ENCODE measurements at places on chromosomes 5 and 9. TPM values are rescaled to one million over a fixed set of nuclear protein-coding genes. Genes with fewer than 3 reads are reported as not detected.

ERCC8 gene
- total RNA-seq = 10.8 TPM

PROB1 gene
- total RNA-seq = 9.2 TPM

SPATA31E1 gene
- not detected for total RNA-seq

C5orf52 gene
- total RNA-seq = 0.42 TPM

PCDHB5 gene
- total RNA-seq = not detected

LSM11 gene
- 9.2 TPM for total RNA-seq

CA9 gene
- total RNA-seq = 0.82 TPM

HK3 gene
- 0.21 TPM for total RNA-seq

LCN1 gene
- total RNA-seq = not detected

IGFBPL1 gene
- not detected for total RNA-seq

PCDHB8 gene
- not detected for total RNA-seq

DNA sequence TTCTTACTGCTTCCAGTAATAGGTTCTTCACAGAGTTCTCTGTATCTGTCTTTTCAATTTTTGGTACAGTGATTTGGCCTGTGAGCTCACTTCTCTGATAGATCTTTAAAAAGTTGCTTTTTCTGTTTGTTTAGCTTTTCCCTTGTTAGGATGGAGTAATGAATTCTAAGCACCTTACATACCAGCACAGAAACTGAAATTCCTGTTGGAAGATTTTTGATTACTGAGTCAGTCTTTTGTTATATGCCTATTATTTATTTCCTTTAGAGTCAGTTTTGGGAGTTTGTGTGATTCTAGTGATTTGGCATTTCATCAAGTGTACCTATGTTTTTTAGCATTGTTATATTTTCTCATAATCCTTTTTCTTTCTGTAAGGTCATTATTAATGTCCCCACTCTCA is 37.6 kb upstream of the IPPK start:
- no peak for DNase-seq

- no peak for DNase-seq
These were observed 18.8 kb downstream of the COL5A1 start for GRCh38 chr9:134660407-134660806.

DNA sequence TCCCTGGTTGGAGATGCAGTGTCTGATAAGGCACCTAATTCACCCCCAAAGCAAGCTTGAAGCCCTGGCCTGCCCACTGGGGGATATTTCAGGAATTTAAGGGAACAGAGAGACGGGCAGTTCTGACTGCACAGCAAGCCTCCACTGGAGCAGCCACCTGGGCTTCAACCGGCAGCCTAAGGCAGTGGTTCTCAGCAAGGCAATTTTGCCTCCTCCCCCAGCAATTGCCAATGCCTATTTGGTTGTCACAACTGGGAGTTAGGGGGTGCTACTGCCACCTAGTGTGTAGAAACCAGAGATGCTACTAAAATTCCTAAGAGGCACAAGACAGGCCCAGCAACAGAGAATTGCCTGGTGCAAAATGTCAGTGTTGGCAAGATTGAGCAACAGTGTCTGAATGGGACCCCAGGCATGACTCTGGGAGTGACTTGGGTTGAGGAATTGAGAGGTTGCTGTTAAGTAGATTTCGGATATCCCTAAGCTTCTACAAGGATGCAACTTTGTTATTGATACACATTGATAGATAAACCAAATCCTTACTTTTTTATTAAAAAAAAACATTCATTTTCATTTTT is 58.7 kb upstream of the CTSL start:
- DNase-seq = peak; percentile 60

GRCh38 chr5:150778517-150779396 is at the start of gene SMIM3:
Gene SMIM3, plus strand, starts transcription at chr5:150778757. Its CDS starts 16,684 bp downstream, at chr5:150795441.
- peak; percentile 91 for DNase-seq

DNA sequence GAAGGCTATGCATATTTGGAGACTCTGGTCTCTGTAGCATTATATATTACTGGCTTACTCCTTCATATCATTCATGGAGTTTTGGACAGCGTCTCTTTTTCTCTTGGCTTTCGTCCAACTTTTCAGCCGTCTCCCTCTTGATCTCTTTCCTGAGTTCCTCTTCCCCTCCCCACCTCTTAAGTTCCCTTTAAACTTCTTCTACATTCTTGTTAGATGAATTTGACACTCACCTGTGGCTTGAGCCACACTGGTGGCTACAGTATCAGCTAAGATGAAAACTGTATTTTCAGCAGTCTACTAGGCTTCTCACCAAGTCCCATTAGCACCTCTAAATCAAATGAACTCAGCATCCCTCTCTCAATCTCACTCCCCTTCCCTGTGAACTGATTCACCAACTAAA is 128.1 kb downstream of the STARD4 start:
- no peak for DNase-seq

- DNase-seq = no peak
These were observed 1.6 kb downstream of the DMXL1 start for GRCh38 chr5:119072496-119072895.

- DNase-seq = peak; percentile 70
These were observed 43.9 kb downstream of the FYB1 start for GRCh38 chr5:39175273-39175955.

DNA sequence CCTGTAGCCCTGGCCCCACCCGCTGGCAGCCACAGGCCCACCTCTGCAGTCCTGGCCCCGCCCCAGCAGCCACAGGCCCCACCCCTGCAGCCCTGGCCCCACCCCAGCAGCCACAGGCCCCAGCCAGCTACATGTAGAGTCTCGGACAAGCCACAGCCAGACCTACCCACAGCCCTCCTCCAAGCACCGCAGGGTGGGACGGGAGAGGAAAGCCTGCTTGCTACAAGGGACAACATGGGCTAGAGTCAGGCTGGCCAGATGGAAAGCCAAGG is 49.5 kb upstream of the SARDH start:
- no peak for DNase-seq

DNA sequence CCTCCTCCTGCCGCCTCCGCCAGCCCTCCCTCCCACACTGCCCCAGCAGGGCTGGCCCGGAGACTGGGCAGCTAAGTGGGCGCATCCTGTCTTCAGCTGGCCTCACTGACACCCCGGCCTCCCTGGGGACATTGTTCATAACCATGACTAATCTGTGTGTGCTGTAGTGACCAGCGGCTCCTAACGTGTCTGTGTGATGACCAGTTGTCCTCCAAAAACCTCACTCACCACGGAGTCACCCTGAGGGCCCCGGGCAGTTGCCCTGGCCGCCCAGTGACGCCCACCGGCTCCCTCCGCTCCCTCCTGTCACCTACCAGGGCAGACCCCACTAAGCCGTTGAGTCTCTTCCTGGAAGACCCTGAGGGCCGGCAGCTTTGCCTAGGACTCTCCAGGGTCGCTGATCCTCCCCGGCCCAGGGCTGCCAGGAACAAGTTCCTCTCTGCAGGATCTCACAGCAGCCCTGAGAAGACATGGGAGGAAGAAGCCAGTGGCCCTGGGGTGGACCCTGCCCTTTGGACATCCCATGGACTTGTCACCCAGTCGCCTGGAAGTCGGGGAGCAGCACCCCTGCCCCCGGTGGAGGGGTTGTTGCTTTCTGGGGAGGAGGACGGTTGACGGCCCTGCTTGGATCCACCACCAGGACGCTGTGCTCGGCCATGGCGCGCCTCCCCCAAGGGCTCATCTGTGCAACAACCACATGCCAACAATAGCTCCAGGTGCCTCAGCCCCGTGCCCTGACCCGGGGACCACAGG is 110.2 kb upstream of the LMX1B start:
- no peak for DNase-seq

DNA sequence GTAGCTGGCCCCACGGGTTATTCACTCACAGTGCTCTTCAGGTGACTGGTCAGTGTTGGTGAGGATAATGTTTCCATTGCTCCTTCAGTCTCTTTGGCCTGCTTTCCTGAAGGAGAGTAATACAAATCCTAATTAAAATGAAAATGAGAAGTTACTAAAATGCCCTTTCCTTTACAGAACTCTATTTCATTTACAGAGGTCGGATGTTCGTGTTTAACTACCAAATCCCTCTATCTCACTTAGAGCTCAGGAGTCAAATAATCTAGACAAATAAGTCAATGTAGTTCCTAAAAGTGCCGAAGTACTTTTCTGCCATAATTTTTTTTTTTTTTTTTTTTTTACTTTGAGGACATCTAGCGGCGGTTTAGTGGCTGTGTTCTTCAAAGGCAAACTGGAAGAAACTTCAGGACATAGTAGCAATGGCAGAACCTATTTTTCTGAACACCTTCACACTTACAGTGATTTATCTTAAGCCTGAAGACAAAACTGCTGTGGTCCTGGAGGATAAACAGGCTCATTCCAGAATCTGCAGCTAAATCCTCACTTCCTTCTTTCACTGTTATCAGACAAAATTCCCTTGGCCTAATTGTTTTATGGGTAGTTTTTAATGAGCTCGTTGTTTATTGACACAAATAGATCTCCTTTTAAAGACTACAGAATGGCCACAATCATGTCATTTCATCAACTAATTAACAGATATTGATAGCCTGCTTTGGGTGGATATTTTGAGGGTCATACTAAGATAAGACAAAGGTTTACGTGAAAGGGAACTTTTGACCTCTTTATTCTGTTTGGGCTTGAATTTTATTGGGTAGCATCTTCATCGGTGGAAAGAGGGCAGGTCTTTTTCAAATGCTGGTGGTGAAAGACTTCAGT is 207.6 kb upstream of the DMRTA1 start:
- no peak for DNase-seq

- no peak for DNase-seq
These were observed 71.5 kb downstream of the SEMA5A start for GRCh38 chr5:9474219-9475002.

DNA sequence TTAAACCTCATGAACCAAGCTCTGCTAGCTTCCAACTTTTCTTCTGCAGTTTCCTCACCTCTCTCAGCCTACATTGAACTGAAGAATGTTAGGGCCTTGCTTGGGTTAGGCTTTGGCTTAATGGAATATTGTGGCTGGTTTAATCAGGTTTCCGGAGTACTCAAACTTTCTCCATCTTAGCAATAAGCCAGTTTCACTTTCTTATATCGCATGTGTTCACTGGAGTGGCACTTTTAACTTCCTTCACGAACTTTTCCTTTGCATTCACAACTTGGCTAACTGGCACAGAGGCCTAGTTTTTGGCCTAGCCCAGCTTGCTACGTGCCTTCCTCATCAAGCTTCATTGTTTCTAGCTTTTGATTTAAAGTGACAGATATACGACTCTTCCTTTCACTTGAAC is 81.0 kb upstream of the MAST4 start:
- DNase-seq = no peak

- no peak for DNase-seq
These were observed 58.3 kb downstream of the NIPBL start for GRCh38 chr5:36934740-36935356.

DNA sequence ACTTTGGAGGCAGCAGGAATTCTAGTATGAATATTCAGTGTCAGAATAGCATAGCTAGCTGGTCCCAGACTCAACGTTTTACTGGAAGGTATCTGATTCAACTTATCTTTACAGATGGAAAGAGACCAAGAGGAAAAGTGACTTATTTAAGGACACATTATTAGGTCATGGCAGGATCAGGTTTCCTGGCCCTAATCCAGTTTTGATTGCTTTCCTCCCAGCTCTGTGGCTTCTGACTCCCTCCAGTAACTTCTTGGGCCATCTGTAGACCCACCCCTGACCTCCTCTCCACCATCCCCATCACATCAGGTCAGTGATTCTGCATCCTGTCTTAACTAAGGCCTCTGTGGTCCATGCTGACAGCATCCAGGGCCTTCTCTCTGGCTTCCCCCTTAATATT is 38.4 kb downstream of the SH3TC2 start:
- DNase-seq = peak; percentile 27

GRCh38 chr5:133635051-133635450 is 22.7 kb upstream of the FSTL4 start:
- no peak for DNase-seq

GRCh38 chr5:18159331-18159730 is 525.1 kb downstream of the TAF11L14 start:
- DNase-seq = no peak

DNA sequence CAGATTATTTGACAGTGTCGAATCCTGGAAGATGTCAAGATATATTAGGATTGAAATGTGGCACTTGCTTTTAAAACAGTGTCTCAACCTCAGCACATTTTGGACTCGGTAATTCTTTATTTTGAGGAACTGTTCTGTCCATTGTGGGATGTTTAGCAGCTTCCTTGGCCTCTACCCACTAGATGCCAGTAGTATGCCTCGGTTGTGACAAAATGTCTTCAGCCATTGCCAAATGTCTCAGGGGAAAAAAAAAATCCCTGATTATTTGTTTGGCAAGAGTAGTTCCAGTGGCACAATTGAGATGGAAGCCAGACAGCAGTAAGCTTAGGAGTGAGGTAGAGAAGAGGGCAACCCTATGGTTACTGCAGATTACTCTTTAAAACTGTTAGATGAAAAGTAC is 694.5 kb upstream of the RIOK2 start:
- no peak for DNase-seq

GRCh38 chr9:123678878-123679329 is 251.0 kb downstream of the DENND1A start:
- no peak for DNase-seq
